ENCODE measurements at places on chromosomes 5 and 9.

- DNase-seq = no peak
These were observed 320.6 kb downstream of the PJA2 start for GRCh38 chr5:109089191-109089590.

DNA sequence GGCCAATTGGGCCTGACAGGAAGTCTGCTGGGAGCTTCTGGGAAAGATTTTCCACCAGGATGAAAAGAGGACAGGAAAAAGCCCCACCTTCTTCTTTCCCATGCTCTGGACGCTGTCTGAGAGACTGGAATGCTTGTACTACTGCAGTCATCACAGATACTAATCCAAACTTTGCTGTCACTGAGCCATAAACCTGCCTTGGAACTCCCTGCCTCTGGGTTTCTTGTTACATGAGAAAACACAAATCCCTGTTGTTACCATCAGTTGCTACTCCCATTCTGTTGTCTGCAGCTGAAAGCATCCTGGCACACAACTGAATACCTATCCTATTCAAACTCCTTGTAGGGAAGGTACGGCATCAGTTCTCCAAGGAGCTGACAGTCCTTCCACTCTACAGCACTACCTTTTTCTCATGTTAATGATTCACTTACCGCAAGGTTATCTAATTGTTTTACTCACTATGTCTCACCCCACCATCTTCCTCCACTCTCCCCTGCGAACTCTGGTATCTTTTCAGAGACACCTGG, 167.5 kb downstream of the CDK5RAP2 start:
- no peak for DNase-seq

DNA sequence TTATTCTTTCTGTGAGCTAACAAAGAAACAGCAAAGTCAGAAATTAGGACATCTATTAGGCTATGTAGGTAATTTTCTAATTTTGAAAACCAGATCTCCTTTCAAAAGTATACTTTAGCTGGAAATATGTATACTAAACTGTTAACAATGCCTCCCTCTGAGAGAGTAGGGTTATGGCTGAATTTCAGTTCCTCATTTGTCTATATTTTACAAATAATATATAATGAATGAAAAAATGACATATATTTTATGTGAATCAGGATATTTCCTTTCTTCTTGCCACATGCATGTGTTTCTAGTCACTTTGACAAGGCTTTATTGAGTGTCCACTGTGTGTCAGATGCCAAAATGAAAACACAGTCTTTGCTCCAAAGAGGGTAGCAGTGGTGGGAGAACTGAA, 15.4 kb downstream of the HACD4 start:
- DNase-seq = no peak

- no peak for DNase-seq
These were observed 110.2 kb upstream of the MAMDC2 start for GRCh38 chr9:69933445-69933844.

DNA sequence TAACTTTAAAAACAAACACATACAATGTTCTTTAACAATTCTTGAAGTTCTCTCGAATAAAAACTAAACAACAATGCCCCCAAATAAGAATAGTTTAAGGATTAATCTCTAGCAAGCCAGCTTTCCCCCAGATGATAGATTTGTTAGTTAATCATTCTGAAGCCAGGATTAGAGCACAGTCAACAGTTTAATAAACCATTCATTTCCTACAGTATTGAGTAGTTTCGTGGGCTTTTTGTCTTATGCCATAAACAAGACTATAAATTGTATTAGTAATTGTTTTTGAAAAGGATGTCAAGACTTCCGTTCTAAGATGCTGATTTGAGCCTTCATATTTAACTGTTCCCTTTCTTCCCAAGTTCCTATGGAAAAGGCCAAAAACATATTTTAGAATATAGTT, 136.6 kb downstream of the PIK3R1 start:
- no peak for DNase-seq

DNA sequence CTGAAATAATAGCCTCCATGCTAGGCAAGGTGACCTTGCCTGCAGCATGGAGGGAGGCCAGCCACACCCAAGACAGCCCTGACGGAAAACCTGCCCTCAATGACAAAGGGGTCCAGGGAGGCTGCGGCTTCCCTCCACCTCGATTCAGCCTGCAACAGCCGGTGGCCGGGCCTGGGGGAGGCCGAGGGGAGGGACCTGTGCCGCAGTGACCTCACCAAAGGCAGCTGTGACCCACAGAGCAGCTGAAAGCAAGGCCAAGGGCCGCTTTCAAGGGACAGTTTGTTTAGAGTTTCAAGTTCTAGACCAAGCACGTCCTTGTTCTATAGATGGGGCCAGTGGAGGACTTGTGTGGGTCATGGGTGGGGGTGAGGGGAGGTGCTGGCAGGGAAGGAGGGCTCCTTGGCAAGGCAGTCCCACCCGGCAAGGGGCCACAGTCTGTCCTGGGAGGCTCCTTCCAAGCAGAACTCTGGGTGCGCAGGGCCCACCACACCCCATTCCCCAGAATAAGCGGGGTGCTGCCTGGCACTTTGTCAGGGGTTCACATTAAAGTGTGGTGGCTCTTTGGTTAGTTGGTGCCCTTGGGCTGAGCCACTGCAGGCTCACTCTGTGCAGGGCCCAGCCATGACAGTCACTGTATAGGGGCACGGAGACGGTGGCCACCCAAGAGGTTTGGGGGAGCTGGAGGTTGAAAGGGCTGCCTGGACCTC, 226.5 kb downstream of the FANCC start:
- DNase-seq = no peak

DNA sequence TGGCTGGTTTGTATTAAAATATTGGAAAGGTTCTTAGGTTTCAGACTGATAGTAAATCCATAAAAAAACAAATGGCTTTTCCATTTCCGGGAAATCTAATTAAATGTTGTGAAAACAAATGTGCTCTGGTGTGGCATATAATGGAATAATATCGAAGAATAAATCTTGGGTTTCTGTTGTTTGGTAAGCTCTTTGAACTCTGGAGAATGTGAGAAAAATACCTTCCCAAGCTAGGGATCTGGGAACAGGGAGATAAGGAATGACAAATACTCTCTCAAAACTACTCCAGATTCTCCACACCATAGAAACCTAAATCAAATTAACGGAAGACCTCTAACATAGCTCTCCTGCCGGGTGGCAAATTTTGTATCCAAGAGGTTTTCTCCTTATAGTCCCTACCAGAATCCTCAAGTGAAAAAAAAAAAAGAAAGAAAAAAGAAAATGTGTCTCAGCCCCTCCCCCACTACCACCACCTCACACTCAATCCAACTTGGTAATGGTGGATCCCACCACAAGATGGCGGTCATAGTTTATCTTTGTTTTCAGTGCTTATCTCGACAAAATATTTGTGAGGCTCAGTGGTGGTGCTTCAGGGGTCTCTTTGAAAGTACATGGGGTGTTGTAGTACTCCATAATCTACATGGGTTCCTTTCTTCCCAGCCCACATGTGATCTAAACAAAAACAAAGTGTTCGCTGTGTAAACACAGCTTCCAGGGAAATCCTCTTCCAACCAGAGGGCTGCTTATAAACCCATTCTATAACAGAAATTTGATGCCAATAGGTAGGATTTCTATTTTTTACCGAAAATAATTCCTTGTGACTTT, 54.5 kb upstream of the FST start:
- DNase-seq = peak; percentile 17

DNA sequence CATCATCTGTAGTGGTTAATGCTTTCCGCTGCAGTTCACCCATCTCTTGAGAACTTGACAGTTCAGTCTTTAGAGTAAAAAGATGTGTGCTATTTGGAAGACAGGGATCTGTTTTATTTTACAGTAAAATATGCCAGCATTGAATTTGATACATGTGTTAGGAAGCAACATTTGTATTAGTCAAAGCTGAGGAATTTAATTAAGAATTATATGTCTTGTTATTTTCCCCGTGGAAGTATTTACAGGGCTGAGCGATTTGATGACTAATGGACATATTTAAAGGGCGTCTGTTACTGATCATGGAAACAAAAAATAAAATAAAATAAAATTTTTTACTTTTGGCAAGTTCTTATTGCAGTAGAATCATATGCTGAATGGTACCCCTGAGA, 101.3 kb downstream of the PAM start:
- DNase-seq = no peak

GRCh38 chr9:114761523-114761922, 44.3 kb downstream of the TNFSF15 start:
- DNase-seq = no peak

DNA sequence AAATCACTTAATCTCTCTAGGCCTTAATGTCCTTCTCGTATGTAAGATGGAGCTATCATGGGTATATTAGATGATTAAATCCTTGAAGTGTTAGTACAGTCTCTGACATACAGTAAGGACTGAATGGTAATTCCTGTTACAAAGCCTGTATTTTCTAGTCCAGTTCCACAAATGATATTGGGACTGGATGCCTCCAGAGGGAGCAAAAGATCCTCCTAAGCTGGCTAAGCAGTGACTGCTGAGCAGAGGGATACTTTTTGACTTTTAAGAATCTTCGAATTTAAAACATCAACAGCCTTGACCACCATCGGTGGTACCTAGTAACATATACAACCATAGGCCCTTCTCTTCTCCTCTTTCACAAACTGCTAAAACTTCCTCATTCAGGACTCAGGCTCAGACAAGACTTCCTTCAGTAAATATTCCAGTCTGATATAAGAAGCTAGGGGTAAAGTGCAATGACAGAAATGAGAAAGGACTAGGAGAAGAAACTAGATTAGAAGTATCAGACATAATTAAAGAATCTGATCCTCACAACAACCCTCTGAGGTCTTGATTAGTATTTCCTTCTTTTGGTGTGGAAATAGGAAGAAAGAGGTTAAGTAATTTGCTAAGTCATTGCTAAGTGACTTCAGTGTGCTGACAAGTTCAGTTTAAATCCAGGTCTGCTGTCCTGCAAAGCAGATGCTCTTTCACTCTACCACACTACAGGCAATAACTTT, 13.9 kb downstream of the PTAR1 start:
- no peak for DNase-seq

GRCh38 chr9:20394969-20395368, 227.3 kb downstream of the MLLT3 start:
- no peak for DNase-seq

- DNase-seq = no peak
These were observed 86.2 kb downstream of the CSNK1G3 start for GRCh38 chr5:123598028-123598689.

GRCh38 chr9:34576597-34577399, 12.7 kb downstream of the CNTFR start:
- DNase-seq = no peak

GRCh38 chr5:17018871-17019270, 82.8 kb upstream of the MYO10 start:
- no peak for DNase-seq

DNA sequence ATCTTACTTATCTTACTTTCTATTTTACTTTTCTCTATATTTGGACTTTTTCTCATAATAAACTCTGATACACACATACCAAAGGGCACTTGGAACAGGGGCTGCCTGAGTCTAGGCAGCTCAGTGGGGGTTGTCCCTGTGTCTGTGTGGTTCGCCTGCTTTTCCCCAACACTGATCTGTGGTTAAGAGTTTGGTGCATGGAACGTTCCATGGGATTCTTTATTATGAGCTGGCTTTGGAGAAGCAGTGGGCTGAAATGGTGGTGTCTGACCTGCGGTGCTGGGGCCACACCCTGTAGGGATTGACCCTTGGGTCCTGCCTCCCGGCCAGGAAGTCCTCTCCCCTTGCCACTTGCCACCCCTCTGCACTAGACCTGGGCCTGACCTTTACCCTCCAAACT, 47.4 kb downstream of the ANKRD33B start:
- no peak for DNase-seq

GRCh38 chr5:74316064-74316603, 324.4 kb downstream of the ENC1 start:
- DNase-seq = no peak

DNA sequence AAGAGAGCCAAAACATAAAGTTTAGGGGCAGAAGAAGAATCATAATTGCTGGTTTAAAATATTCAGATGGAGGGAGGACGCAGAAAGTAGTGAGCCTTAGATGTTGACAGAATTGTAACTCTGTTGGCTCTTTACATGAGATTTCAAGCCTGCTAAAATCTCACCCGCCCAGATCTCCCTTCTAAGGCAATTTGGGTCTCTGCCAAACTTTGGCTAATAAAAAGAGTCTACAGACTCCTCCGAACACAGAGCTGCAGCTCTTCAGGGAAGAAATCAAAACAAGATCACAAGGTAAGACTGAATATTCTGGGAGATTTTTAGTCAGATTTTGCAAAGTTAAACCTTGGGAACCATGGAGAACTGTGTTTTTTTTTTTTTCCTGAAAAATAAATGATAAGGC, at the start of gene IL33:
Gene IL33, plus strand, starts transcription at position 246 of the 400 bp plus-strand sequence. CDS start 25,888 bp downstream, outside the sequence.
- DNase-seq = no peak
